ENCODE measurements at places on chromosomes 11 and 22.

DNA sequence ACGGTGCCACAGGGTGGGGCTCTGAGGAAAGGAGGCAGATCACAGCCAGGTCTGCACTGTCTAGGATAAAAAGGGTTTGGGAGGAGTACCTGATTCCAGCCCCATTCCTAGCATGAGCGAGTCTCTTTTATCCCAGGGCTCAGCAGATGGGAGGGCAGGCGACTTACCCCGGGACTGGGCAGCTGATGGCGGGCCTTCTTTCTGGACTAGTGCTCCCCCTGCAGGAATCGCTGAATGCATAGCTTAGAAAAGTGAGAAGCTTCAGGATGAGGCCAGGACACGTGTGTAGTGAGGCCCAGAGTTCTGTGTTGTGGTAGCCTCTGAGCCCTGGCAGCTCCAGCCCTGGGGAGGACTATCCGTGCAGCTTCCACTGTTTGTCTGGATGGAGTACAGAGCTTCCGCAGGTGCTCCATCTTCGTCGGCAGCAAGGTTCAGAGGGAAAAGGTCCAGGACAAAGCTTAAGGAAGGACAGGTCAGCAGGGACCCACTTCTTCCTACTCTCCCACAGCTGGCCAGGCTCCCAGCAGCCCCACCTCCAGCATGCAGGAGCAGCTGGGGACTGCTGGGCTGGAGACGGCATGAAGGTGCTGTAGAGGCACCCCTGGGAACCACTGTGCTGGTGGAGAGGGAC is 30.4 kb downstream of the COMMD9 start:
- peak; percentile 48 for DNase-seq

DNA sequence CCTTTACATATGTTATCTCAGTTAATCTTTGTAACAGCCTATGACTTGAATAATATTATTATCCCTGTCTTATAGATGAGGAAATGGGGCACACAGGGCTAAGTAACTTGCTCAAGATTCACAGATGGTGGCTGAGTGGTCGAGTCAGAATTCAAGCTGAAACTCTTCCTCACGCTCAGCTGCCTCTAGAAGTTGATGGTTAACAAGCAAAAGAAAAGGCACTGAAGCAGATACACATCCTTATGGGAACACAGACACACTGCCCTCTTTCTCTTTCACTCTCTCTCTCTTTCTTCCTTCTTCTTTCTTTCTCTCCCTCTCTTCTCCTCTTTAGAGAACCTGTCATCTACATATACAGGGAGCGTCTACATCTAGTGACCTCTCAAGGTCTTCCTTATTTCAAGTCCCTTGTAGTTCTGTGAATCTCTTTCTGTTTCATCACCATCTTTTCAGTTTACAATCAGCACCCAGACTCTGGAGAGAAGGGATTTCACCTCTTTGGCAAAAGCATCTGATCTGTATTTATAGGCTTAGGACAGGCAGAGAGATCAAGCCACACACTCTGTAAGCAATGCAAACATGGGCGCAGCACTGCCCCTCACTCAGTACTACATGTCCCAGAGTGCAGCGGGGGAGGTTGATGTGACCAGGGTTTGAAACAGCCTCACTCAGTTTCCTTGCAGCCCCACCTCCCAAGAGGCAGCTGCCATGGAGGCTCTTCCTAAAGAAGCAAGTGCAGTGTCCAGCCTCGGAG is 75.7 kb downstream of the GRAMD1B start:
- DNase-seq = peak; percentile 24

- DNase-seq = no peak
These were observed 21.5 kb downstream of the SHANK3 start for GRCh38 chr22:50694099-50694605.

- DNase-seq = no peak
These were observed 225.8 kb downstream of the ETS1 start for GRCh38 chr11:128361451-128362020.

GRCh38 chr11:93547773-93548172 is 4.6 kb upstream of the SMCO4 start:
- no peak for DNase-seq

DNA sequence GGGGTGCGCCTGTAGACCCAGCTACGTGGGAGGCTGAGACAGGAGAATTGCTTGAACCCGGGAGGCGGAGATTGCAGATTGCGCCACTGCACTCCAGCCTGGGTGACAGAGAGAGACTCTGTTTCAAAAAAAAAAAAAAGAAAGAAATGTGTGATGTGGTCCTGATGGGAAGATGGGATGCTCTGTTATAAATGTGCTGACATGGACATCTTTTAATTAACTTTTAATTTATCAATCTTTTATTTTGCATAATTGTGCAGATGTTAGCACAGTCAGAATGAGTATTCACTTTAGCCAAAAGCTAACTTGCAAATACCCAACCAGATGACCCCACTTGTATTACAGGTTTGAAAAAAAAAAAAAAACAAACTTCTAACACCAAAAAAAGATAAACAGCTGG is 23.8 kb upstream of the USP47 start:
- no peak for DNase-seq

GRCh38 chr22:27801616-27802345 is at the start of gene MN1:
Gene MN1, minus strand, starts transcription at chr22:27801756. Its CDS starts 1,213 bp downstream, at chr22:27800543.
- no peak for DNase-seq

All from left renal pelvis (tissue), 4 donors.